Erythroblast (primary cell): ENCODE measurements at places on chromosomes 2 and 18.

- DNase-seq, result peak; percentile 33
Observed at GRCh38 chr18:6885992-6886796, 156.7 kb downstream of the ARHGAP28 start.

- no peak for DNase-seq
Observed at GRCh38 chr2:14297340-14297739, 335.2 kb upstream of the LRATD1 start.

GRCh38 chr2:96325041-96325883 lies at the start of gene ITPRIPL1:
Gene ITPRIPL1 (plus strand): TSS chr2:96325317. CDS start chr2:96325840, 523 bp downstream.
- DNase-seq, result peak; percentile 59

GRCh38 chr2:42436370-42436769 lies 57.4 kb downstream of the KCNG3 start:
- DNase-seq, result no peak

GRCh38 chr2:206260188-206261012 lies 14.1 kb upstream of the ZDBF2 start:
- peak; percentile 67 for DNase-seq

- no peak for DNase-seq
Observed at GRCh38 chr2:178514664-178515063, 34.4 kb downstream of the PLEKHA3 start.

GRCh38 chr2:111157798-111158197 lies 37.1 kb downstream of the BCL2L11 start:
- no peak for DNase-seq

DNA sequence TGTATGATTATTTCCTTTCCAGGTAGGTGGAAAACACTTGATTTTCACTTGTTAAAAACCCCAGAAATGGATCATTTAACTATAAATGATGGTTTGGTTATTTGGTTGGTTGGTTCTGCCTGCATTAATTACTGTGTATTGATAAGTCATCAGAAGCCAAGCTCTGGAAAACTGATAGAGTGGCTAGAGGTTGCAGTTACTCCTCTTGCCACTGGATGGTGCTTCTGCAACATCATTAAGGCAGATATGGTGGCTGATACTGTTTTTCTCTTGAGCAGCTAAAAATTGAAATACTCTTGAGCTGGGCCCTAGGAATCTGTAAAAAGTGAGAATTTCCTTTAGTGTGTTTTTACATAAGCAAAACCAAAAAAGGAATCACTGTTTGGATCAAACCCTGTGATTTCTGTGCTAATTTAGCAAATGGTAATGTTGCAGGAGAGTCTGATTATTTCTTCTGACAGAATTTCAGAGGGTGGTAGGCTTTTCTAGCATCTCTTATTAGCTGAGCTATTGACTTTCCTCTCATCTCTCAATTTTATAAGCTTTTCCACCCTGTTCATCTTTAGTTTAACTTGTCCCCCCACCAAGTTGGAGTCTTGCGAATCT lies 54.3 kb downstream of the RAB10 start:
- DNase-seq, result peak; percentile 67

DNA sequence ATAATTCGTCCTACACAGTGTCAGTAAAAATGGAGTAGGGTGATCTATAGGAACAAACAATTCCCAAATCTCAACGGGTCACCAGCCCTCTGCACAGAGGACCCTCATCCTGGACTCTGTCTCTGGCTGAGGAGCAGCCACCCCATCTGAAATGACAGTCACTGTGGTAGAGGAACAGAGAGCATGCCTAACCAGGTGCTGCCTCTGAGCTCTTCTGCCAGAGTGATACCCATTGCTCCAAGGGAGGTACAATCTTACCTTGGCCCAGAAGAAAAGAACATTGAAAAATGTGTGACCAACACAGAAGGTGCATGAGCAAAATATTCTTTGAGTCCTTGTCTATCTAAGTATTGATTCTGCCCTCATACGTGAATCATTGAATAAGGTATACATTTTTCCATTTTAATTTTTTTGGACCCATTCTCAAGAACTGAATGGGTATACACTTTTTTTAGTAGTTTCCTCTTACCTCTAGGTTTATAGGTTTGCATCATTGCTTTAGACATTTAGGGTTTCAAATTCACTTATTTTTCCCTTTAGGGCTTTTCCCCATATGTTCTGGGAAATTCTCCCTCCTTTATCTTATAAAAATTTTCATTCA lies 8.7 kb downstream of the SP140 start:
- DNase-seq, result no peak

DNA sequence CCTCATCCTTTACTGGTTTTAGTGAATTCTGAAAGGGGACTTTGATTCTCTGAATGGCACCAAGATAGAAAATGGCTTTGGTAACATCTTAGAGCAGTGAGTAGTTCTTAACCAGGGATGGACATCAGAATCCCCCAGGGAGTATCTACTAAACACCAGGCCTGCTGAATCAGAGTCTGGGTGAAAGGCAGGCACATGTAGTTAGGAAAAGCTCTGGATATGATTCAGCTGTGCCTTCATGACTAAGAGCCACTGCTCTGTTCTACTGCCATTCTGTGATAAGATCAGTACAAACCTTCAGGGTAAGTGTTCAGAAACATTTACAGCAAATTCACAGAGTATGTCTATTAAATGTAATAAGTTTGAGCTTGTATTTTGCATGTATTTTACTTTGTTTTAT lies 46.2 kb upstream of the B3GNT2 start:
- DNase-seq, result peak; percentile 9

DNA sequence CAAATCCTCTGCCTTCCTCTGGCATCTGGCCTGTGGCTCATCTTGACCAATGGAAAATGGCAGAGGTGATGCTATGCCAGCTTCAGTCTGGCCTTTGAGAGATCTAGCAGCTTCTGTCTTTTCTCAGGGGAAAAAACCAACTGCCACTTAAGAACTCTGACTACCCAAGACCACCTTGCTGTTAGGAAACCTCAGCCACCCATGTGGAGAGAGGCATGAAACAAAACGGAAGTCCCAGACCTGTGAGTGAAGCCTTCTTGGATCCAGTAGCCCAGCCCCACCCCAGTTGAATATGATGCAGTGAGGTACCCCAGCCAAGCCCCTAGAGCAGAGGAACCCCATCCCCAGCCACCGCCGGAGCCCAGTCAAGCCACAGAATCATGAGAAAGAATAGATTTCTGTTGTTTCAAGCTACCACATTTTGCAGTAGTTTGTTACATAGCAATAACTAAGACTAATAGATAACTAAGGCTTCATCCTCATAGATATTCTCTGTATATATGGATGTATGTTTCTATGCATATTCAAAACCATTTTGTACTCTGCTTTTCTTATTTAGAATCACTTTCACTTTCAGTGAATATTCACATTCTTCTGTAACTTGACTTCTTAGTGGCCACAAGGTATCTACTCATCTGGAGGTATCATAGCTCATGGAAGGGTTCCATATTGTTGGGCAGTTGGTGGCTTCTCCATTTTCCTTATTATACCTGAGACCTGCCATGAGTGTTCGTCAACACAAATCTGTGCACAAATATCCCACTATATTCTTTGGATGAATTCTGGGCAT lies 142.1 kb downstream of the FBXO15 start:
- no peak for DNase-seq

GRCh38 chr2:100230754-100231153 lies 88.4 kb upstream of the AFF3 start:
- no peak for DNase-seq

DNA sequence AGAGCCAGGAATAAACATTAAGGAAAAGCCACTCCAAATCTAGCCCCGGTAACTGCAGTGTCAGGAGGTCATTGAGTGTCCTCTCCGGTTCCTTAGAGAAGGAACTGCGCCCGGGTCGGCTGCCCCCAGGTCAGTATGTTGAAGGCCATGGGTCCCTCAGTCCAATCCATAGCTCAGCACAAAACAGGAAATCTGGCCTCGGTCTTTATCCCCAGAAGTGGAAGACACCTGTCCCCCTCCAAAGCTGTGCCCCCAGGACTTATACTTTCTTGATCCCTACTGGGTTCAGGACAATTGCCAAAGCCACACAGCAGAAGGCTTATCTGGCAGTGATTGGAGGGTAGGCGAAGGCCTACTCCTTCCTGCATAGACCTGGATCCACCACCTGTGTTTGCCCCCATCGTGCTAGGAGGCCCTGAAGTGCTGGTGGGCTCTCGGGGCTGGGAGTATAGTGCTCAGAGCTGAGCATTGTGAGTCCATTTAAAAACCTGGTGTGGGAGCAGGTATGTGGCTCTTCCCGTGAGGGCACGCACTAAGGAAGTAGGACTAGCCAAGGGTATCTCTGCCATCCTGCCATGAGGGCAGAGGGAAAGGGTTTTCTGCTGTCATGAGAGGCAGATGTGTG lies 178.6 kb downstream of the SEPTIN10 start:
- no peak for DNase-seq

DNA sequence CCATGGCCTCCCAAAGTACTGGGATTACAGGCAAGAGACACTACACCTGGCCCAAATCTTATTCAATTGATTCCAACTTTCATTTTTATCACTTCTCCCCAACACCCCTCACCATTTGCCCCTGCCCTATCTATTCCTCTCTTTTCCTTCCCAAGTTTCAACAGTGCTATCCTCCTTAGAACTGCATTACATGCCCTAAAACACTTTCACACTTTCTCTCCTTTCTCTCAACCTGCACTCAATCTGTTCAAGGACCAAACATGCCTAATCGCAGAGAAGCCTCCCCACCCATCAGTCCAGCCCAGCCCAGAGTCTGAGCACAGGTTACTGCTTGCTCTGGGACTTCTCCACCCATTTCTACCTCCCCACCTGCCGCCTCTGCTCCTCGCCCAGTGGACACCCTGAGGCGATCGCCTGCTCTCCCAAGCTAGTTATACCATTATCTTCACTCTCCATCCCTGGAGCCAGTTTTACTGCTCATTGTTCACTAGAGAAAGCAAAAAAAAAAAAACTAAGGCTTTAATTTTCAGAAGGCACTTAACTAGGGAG lies 23.7 kb upstream of the DSG1 start:
- DNase-seq, result no peak

GRCh38 chr2:168639018-168639417 lies 163.4 kb upstream of the NOSTRIN start:
- DNase-seq, result no peak

DNA sequence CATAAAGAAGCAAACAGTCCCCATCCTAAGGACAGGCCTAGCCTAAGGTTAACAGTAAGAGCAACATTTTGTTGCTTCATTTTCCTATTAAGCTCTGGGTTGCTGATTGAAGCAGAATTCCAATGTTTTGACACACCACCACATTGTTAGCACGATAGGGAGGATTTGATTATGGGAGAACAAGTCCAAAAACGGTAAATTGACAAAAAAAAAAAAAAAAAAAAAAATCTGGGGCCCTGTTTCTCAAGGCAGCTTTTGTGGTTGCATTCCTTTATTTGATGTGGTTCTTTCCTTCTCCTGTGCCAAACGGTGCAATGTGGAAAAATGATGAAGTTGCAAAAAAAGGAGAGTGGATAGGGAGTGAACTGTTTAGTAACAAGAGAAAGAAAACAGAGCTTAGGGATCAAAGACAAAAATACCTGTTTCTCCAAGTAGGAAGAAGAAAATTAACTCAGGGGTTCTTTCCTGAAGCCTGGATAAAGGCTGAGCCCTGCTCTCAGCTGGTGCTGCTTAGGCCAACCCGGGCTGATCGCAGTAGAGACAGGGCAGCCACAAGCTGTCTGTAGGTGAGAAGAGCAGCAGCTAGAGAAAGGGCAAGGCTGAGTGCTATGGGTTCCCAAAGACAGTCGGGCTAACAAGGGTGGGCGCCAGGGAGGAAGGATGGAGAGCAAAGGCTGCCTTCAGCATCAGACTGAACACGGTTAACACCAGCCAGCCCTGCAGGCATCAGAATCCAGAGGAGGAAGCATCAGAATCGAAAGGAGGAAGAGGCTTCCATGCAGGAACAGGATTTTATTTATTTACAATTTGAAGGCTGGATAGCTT lies 167.8 kb upstream of the FOSL2 start:
- DNase-seq, result no peak

DNA sequence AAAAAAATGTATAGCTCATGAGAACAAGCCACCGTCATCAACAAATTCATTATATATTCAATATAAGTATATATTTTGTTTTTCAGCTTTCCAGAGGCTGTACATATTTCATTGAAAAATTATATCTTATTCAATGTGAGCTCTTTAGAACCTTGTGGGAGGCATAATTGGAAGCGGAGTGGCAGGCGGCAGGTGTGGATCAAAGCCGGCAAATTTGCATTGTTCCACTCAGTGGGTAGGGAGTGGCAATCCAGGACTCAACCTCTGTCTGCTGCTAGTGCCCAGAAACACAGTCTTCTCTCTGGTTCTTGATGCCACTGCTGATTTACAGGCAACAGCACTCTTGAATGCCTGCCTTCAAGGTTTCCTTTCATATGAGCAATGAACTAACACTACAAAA lies 46.9 kb downstream of the GCA start:
- DNase-seq, result no peak

- DNase-seq, result no peak
Observed at GRCh38 chr2:197975931-197976519, 171.6 kb downstream of the PLCL1 start.

DNA sequence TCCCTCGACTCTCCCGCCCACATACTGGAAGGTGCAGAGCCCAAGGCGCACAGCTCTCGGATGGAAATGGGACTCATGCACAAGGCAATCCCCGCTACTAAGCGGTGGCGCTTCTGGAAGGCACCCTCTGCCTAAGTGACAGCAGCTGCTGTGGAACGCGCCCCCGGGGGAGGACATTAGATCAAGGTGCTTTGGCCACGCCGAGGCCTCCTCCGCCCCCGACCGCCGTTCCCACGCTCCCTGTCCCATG lies 202 bp downstream of the MCEE start:
- no peak for DNase-seq

DNA sequence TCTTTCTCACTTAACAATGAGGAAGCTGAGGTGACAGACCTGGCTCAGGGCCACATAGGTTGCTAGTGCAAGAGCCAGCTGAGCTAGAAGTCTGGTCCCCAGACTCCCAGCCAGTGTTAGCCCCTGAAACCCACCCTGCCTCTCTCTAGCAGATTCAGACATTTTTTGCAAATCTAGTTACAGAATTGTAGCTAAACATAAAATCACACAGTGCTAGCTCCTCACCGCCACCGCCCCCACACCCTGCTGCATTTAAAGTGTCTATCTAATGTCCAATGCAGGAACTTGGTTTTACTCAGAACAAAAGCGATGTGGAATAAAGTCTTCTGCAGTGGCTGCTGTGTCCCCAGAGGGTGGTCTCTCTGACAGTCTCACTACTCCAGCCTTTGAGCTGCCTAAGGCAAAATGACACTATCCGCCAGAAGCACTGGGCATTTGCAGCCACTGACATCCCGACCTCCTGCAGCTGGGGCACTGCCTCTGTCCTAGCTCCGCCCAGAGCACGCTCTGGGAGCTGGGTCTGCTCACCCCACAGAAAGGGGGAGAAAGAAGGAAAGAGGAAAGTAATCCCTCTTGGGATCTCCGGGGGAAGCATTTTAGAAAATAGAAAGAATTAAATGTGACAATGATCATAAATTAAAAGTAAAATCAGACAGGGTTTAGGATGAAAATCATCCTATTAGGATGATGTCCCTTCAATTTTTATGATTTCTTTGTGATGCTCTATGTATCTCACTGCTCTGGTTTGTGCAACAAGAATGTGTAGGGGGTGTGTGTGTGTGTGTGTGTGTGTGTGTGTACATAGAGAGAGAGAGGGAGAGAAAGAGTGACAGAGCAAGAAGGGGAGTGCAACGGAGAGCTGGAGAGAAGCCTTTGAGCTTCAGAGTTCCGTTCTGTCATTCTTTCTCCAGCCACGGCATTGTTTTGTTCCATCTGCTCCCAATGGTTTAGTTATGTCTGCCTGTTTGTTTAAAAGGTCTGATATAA lies 50.5 kb upstream of the ST8SIA3 start:
- DNase-seq, result no peak

- no peak for DNase-seq
Observed at GRCh38 chr2:181762000-181762399, 81.7 kb upstream of the NEUROD1 start.
